ENCODE measurements at places on chromosomes 16 and 17. TPM values are rescaled to one million over a fixed set of nuclear protein-coding genes. Genes with fewer than 3 reads are reported as not detected.
A peak's percentile ranks its signal among the peaks of the same experiment; 100 is the strongest.

GRCh38 chr17:41848788-41849187, 11.2 kb downstream of the KLHL10 start:
- no peak for DNase-seq
- no peaks in the 10 kb centered on the region for H3K27me3 ChIP-seq
- H3K36me3 ChIP-seq: no peaks in the 10 kb centered on the region
- no peak overlapping the region for H3K27ac ChIP-seq

DNA sequence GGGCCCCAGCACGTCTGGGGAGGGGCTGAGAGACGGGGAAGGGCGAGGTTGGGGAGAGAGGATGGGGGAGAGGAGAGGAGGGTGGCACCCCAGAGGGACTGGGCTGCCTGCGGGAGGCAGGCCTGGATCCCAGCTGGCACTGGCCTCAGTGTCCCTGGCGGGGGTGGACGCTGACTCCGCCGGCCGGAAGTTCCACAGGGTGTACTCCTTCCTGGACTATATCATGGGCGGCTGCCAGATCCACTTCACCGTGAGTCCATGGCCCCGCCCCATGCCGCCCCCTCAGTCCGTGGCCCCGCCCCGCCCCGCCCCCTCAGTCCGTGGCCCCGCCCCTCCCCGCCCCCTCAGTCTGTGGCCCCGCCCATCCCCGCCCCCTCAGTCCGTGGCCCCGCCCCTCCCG, 11.3 kb downstream of the CPNE7 start:
- no peaks in the 10 kb centered on the region for H3K4me1 ChIP-seq
- no peak overlapping the region for H3K4me3 ChIP-seq
- H3K27ac ChIP-seq: no peak overlapping the region

DNA sequence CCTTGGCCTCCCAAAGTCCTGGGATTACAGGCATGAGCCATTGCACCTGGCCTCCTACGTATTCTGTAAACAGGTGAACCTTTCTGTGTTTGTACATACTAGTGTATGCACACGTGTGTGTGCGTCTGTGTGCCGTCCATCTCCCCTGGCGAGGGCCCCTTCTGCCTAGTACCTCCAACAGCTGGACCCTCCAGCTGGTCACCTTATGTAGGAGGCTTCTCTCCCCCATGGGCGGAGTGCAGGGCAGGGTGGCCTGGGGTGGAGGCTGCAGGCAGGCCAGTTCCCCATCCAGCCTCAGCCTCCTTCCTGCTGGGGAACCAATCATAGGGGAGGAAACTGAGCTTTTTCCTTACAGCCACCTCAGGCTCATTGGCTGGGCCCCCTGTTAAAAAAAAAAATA, 24.4 kb upstream of the DOC2B start:
- H3K4me1 ChIP-seq: no peaks in the 10 kb centered on the region
- peaks cover 4% of the 10 kb centered on the region for H3K36me3 ChIP-seq

DNA sequence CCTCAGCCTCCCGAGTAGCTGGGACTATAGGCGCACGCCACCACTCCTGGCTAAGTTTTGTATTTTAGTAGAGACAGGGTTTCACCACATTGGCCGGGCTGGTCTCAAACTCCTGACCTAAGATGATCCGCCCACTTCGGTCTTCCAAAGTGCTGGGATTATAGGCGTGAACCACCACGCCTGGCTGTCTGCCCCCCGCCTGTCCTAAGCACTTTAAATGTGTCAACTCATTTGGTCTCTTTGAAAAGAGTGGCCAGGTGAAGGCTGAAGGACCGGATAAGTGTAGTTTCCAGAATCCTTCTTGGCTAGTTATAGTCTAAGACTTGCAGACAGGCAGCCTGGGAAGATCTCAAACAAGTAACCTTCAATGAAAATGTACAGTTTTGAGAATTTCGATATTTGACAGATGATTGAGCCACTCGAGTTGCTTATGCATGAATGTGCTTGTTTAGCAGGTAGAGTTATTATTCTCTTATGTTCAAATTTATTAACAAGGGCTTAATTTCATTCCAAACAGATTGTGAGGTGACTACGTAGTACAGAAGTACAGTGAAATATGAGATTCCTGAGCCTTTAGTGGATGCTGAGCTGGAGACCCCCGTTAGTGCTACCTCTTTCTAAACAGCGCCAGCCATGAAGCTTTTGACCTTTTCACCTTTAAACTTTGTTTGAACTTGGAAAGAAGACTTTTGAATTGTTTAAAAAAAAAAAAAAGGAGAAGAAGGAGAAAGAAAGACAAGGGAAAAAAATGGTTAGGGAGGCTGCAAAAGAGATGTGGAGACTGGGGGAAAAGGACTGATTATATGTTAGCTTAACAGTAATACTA, 164.4 kb upstream of the TBX2 start:
- H3K4me1 ChIP-seq: no peaks in the 10 kb centered on the region
- DNase-seq: no peak
- no peaks in the 10 kb centered on the region for H3K36me3 ChIP-seq

GRCh38 chr17:45129426-45129939, 2.8 kb downstream of the PLCD3 start:
- peaks cover 5% of the 10 kb centered on the region for H3K4me1 ChIP-seq
- H3K36me3 ChIP-seq: no peaks in the 10 kb centered on the region
- no peak for DNase-seq
- H3K27me3 ChIP-seq: peaks cover 3% of the 10 kb centered on the region
- no peak overlapping the region for H3K27ac ChIP-seq
- H3K4me3 ChIP-seq: no peak overlapping the region

GRCh38 chr17:6388416-6388815, 46.5 kb downstream of the AIPL1 start:
- H3K36me3 ChIP-seq: no peaks in the 10 kb centered on the region
- H3K27ac ChIP-seq: no peak overlapping the region
- H3K4me1 ChIP-seq: no peaks in the 10 kb centered on the region
- no peak for DNase-seq

DNA sequence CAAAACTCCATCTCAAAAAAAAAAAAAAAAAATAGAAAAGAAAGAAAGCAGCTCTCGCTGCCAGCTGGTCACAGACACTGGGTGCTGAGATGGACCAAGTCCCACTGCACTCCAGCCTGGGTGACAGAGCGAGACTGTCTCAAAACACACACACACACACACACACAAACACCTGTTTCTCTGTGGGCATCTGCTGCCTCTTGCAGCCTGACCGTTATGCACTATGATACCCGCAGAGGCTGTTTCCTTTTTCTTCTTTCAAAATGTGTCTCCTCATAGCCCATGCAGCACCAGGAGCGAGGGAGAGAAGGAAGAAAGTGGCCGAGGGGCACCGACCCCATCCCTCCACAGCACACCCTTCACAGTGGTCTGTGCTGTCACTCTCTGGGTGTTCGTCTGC, 36.9 kb upstream of the KLHDC4 start:
- DNase-seq: no peak
- H3K36me3 ChIP-seq: no peaks in the 10 kb centered on the region
- H3K27me3 ChIP-seq: no peaks in the 10 kb centered on the region
- H3K27ac ChIP-seq: no peak overlapping the region

DNA sequence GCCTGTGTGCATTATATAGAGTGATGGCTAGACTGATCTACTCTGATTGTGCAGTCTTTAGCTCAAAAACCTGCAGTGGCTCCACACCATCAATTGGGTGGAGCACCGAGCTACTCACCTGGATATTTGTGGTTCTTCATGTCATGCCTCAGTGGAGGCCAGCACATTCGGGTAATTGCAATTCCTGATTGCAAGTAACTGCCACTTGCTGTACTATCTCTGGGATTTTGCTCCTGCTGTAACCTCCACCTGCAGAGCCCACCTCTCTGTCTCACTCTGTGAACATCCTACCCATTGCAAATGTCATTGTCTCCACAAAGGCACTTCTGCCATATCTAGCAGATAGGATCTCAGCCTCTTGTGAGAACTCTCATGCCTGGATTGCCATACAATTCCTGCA, 1.7 kb upstream of the CCL1 start:
- H3K4me1 ChIP-seq: peaks cover 6% of the 10 kb centered on the region
- DNase-seq: no peak
- H3K27ac ChIP-seq: no peak overlapping the region
- H3K36me3 ChIP-seq: no peaks in the 10 kb centered on the region
- peaks cover 3% of the 10 kb centered on the region for H3K27me3 ChIP-seq

DNA sequence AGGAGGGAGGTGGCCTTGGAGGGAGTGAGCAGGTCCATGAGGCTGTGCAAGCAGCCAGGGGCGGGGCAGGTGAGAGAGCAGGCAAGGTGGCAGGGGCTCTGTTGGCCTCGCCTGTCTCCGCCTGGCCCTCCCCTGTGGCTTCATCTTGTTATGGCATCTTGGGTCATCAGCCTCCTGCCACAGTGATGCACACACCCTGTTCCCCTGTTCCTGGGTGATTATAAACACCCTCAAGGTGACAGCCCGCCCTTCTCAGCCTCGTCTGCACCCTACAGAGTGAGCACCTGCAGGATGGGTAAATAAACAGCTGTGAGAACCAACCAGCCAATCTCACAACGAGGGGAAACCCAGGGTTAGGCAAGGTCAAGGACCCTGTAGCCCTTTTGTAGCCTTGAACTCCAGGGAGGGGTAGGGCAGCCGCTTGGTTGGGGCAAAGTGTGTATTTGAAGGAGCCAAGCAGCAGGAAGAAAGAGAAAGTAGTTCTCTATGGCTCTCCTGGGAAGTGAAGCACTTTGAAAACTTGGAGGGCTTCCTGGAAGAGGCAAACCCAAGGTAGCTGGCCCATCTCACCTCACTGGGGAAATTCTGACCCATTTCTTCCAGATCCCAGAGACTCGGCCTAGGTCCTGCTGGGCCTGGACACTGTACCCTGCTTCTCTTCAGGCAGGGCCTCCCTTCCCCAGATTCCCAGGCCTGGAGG, 60.6 kb downstream of the NT5M start:
- H3K36me3 ChIP-seq: peaks cover 9% of the 10 kb centered on the region
- H3K27ac ChIP-seq: no peak overlapping the region
- DNase-seq: no peak
- no peak overlapping the region for H3K4me3 ChIP-seq

- no peaks in the 10 kb centered on the region for H3K36me3 ChIP-seq
- no peaks in the 10 kb centered on the region for H3K4me1 ChIP-seq
- H3K27ac ChIP-seq: no peak overlapping the region
- peaks cover 23% of the 10 kb centered on the region for H3K27me3 ChIP-seq
- no peak overlapping the region for H3K4me3 ChIP-seq
- DNase-seq: no peak
These were observed 20.6 kb downstream of the ZNF423 start for GRCh38 chr16:49835161-49835777.

- no peak overlapping the region for H3K4me3 ChIP-seq
- DNase-seq: no peak
- H3K27me3 ChIP-seq: no peaks in the 10 kb centered on the region
- H3K27ac ChIP-seq: no peak overlapping the region
These were observed 15.3 kb downstream of the CMTM3 start for GRCh38 chr16:66619534-66620428.

DNA sequence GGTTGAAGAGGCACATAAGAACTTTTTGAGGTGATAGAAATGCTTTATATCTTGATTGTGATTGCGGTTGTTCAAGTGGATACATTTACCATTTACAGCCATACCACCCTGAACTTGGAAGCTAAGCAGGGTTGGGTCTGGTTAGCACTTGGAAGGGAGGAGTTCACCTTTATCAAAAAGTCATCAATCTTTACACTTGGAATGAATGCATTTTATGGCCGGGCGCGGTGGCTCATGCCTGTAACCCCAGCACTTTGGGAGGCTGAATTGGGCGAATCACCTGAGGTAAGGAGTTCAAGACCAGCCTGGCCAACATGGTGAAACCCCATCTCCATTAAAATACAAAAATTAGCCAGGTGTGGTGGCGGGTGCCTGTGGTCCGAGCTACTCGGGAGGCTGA, 9.5 kb upstream of the GJD3 start:
- H3K36me3 ChIP-seq: no peaks in the 10 kb centered on the region
- peaks cover 9% of the 10 kb centered on the region for H3K4me1 ChIP-seq
- H3K4me3 ChIP-seq: no peak overlapping the region
- H3K27me3 ChIP-seq: peaks cover 7% of the 10 kb centered on the region

DNA sequence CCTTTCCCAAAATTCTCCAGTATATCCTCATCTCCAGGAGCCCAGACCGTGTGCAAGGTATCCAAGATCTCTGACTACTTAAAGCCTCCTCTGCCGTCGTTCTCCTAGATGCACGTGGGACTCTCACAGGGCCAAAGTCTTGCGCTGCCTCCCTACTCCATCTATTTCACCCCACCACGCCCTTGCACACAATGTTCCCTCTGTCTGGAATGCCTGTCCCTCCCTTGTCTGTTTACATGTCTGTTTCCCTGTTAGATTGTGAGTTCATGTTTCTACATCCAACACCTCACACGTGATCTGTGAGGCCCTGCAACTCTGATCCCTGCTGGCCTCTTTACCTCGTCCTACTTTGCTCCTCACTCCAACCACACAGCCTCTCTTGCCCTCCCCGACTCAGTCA, 4.9 kb upstream of the FZD2 start:
- H3K27ac ChIP-seq: no peak overlapping the region
- H3K4me3 ChIP-seq: no peak overlapping the region
- no peaks in the 10 kb centered on the region for H3K36me3 ChIP-seq
- peaks cover 57% of the 10 kb centered on the region for H3K27me3 ChIP-seq
- peaks cover 10% of the 10 kb centered on the region for H3K4me1 ChIP-seq

- no peaks in the 10 kb centered on the region for H3K36me3 ChIP-seq
- H3K27me3 ChIP-seq: peaks cover 24% of the 10 kb centered on the region
- DNase-seq: no peak
- peaks cover 10% of the 10 kb centered on the region for H3K4me1 ChIP-seq
- peak overlapping the region; percentile 60 for H3K4me3 ChIP-seq
These were observed 1.4 kb downstream of the PAQR4 start for GRCh38 chr16:2970563-2970962.

The GRAP gene
- total RNA-seq: 69.9 TPM

The HS3ST6 gene
- total RNA-seq: not detected

The SLC16A6 gene
- total RNA-seq: 6.4 TPM

The QRICH2 gene
- total RNA-seq: 6.5 TPM

The MPV17L gene
- not detected for total RNA-seq

The NUPR1 gene
- not detected for total RNA-seq

The COX4I1 gene
- 766 TPM for total RNA-seq

The CHD3 gene
- total RNA-seq: 281 TPM

The TBC1D3K gene
- total RNA-seq: not detected

The NUP93 gene
- 82.5 TPM for total RNA-seq

The ITGB3 gene
- not detected for total RNA-seq

All from naive thymus-derived CD8-positive, alpha-beta T cell (primary cell).